ENCODE measurements at places on chromosomes 2 and 18.

- DNase-seq, result no peak
Measured at GRCh38 chr2:186862869-186863709, 14.1 kb upstream of the ZSWIM2 start.

GRCh38 chr2:43537137-43537536, 58.7 kb downstream of the THADA start:
- no peak for DNase-seq

DNA sequence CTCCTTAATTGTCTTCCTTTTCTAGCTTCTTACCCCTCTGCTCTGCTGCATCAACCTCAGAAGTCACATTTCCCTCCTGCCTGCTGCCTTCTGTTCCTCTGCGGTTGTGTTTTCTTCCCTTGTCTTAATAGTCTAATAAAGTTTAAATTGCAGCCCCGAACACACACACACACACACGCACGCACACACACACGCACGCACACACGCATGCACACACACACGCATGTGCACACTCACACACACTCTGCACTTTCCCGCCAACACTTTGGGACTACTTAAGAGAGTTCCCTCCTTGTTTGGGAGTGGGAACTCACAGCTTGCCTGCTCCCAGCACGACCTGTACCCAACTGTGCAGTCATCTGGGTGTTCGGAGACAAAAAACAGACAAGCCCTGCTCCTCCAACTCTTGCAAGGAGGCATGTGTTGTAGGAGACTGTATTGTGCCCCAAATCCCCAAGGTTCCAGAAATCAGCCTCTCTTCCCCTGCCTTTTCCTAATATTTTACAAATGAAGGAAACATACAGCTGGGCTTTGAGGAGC, 99.1 kb downstream of the SETBP1 start:
- no peak for DNase-seq

GRCh38 chr18:79934311-79935097, 16.9 kb downstream of the SLC66A2 start:
- no peak for DNase-seq

DNA sequence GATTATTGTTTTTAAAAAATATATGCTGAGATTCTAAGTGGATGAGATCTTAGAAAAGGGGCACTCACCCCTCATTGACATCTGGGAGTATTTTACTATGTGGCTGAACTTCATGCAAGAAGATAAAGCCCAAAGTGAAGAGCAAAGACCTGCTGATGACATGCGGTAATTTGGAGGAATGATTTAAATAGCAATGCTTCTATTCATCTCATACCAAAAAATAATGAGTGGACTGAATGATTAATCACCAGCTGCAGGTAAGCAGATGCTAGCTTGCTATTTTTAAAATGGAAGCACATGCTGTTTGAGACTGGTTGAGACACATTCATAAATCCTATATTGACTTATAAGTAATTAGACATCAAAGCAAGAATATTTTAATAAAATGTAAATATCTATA, 12.7 kb upstream of the CDK15 start:
- no peak for DNase-seq

DNA sequence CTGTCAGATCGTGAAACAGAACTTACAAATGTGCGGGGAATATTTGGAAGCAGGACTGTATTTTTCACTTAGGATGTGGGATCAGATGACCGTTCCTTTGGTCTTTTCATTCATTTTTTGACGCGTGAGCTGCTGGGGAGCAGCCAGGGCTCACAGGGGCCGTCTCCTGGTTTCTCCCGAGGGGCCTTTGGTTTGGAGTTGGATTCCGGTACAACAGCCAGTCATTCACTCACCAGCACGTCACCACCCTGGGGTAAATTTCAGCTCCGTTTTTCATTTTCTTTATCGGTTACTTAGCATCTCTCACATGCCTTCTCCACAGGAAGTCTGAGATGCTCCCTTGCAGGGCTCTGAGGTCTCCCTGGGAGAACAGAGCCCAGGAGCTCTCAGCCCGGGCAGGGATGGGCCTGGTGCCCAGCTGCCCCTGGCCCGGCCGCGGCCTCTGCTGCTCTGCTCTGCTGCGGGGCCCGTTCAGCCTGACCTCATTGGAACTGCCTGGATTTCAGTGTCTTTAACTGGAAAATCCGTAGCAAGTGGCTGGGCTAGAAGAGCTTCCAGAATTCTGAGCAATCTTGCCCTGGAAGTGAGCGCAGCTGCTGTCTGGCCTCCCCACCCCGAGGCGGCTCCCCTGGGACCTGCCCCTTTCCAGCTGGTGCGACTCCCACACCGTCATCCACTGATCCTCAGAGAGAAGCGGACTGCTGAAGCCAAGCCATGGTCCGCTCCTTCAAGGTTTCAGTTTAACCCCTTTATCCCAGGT, 335.6 kb downstream of the EIPR1 start:
- no peak for DNase-seq

DNA sequence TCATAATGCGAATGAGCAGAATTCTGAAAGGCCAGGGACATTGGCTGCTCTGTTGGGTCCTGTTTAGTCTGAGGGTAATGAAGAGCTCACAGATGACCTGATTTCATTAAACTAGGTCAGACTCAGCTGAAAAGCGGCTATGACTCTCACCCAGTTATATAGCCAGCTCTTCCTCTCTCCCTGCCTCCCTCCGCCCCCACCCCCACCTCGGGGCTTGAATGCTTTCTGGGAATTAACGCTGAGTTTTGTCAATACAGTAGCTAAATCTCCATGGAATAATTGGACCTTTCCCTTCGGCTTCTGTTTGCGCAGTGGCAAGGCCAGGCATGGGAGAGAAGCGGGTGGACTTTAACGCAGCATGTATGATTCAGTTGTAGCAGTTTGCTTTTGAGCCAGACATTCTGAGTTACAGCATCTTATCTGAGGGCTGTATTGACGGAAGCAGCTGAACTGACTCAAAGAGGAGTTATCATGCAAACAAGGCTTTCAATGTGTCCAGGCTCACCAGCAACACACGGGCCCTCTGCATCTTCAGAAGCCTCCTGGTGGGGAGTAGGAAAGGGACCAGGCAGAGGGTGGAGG, 110.6 kb downstream of the MYCN start:
- DNase-seq, result no peak

DNA sequence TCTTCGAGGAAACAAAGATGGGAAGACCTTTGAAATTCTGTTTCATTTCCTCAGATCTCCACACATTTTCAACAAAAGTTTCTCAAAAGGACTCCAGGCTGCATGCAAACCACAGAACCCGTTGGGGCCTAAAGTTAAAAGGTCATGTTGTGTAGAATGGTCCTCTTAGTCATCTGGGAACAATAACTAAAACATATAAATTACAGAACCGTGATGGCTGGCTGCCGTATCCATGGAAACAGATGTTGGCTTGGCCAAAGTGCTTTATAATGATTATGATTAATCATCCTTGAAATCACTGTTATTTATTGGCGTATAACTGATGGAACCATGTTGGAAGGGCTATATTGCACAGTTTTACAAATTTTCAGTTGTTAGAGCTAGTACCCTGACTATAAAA, 182.8 kb upstream of the CRIM1 start:
- DNase-seq, result no peak

GRCh38 chr2:203623096-203623495, 83.3 kb upstream of the CD28 start:
- DNase-seq, result no peak

- DNase-seq, result no peak
Measured at GRCh38 chr2:240344904-240345303, 90.6 kb upstream of the GPC1 start.

GRCh38 chr2:78817430-78817829, 208.1 kb upstream of the REG3G start:
- no peak for DNase-seq

DNA sequence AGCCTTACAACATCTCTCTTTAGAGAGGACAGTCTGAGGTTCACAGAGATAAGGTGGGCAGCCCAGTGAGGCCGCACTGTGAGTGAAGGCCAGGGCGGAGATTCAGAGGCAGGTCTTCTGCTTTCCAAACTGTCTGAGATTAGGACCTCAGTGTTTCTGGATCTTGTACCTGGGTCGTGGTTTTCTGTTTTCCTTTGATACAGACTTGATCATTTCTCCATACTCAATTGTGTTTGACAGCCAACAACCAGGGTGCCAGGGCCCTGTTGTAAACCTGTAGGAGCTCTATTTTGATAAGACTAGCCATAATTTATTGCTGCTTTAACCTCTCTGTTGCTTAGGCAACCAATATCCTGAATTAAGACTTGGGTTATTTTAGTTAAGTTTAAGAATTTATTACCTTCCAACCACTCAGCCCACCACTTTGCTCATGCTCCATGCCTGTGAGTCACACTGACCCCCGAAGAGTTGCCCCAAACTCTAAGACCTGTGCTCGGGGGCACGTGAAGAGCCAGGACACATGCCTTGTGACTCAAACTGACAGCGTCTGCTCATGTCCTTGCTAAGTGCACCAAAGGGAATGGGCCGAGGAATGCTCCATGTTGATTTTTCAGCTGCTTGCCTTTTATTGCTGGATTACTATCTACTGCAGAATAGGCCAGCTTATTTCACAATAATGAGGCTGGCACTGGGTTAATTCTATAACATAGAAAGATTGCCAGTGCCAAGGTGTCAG, 248.6 kb downstream of the BCL2 start:
- DNase-seq, result no peak

DNA sequence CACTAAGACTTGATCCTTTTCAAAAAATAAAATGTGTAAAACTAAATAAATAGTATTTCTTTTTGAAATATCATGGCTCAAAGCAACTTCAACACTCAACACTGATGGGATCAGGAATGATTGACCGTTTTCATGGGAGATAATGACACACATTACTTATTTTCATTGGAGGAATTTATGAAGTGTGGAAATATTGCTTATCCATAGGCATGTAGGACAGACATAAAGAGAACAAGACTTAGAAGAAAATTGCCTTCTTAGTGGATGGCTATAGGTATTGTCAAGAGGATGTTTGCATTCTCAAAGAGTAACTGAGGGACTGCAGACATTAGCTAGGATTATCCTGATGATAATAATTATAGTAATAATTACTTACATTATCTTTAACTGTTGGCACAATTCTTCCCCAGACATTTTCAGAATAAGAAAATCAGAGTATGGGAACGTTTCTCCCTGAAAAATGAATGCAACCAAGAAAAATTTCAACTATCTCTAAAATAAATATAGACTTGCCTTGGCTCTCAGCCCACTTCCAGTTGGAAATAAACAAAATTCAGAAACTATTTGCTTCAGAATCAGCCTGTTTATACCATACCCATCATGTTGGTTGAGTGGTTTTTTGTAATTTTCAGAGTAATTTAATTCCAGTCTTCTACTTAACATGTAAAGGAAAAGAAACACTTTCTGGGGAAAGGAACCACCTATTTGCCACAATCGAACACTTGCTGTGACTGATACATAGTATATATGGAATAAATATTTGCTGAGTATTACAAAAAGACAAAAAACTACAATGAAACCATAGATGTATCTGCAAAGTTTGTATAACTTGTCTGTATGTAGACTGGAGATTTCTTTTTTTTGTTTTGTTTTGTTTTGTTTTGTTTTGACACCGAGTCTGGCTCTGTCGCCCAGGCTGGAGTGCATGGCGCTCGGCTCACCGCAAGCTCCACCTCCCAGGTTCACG, 165.7 kb downstream of the TMX3 start:
- no peak for DNase-seq

DNA sequence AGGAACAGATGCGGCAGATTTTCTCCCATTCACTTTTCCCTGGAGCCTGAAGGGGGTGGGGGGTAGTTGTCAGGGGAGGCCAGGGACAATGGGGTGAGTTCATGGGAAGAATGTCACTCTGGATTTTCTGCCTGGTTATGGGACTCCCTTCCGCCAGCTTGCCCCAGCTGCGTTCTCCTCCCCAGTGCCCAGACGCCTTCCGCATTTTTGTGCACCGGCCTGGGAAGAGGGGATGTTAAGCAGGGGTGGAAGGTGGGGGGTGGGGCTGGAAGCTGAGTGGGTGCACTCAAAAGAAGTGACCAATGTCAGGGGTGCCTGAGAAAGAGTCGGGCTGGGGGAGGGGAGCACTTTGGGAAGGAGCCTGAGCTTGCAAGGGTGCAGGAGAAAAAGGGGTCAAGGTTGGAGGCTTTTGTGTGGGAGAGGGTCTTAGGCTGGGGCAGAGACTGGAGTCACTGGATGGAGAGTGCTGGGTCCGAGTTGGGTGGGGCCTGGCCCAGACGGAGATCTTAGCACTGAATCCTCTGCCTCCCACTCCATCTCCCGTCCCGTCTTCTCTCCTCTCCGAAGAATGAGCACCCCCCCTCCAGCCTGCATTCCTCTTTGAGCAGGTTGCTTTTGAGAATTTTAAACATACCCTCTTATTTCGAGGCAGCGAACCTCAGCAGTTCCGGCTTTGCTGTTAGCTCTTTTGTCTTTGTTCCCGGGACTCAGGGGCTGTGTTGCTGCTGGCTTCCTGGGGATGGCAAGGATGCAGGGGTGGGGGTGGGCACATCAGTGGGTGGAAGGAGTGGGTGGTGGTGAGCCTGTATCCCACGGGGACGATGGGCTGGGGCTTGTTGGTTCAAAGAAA, 2.7 kb downstream of the IGFBP2 start:
- no peak for DNase-seq

- no peak for DNase-seq
Measured at GRCh38 chr2:86038291-86039081, 67.2 kb downstream of the POLR1A start.

GRCh38 chr2:71078624-71079023, 10.2 kb downstream of the NAGK start:
- no peak for DNase-seq

- DNase-seq, result no peak
Measured at GRCh38 chr18:37286801-37287200, 278.8 kb downstream of the CELF4 start.

- DNase-seq, result no peak
Measured at GRCh38 chr2:71713581-71714580, 260.5 kb downstream of the DYSF start.

DNA sequence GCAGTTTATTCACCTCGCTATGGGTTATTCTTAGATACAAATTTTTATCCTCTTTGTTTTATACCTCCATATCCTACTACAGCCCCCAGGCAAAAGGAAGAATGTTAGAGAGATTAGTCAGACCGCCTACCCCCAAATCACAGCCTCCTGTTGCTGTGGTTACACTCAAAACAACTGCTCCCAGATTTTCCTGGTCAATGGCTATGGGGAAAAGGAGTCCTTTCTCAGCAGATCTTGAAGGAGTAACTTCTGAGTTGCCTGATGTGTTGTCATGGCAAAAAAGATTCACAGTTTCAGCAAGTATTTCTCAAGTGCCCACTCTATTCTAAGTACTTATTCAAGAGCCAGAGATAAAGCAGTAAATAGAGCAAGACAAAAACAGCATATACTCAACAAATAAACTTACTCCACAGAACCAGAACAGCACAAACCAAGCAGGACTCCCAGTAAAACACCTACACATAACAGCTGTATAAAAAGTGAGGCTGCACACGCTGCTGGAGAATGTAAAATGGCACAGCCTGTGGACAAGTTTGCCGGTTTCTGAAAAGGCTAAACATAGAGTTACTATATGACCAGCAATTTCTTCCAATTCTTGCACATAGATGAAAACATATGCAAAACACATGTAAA, 104.8 kb downstream of the NOL10 start:
- no peak for DNase-seq

- no peak for DNase-seq
Measured at GRCh38 chr2:196266351-196266750, 95.0 kb upstream of the STK17B start.

Measured in stimulated activated CD4-positive, alpha-beta T cell treated with anti-CD3 and anti-CD28 coated beads, Interleukin-4, amount 100 ng/mL, for 48 hours (primary cell).